ENCODE measurements at places on chromosomes 13 and 19.

GRCh38 chr19:5054551-5055456, 85.9 kb downstream of the KDM4B start:
- DNase-seq = no peak

- no peak for DNase-seq
Observed at GRCh38 chr19:29172302-29172701, 40.6 kb downstream of the UQCRFS1 start.

DNA sequence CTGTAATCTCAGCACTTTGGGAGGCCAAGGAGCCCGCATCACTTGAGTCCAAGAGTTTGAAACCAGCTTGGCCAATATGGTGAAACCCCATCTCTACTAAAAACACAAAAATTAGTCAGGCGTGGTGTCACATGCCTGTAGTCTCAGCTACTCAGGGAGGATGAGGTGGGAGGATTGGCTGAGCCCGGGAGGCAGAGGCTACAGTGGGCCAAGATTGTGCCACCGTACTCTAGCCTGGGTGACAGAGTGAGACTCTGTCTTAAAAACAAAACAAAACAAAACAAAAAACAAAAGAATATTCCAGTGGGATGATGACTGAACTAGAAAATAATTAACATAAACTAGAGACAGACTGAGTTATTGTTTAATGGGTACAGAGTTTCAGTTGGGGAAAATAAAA, 81.7 kb upstream of the ABCC4 start:
- DNase-seq = no peak

GRCh38 chr13:54210397-54211049, 1181.9 kb downstream of the OLFM4 start:
- DNase-seq = no peak

DNA sequence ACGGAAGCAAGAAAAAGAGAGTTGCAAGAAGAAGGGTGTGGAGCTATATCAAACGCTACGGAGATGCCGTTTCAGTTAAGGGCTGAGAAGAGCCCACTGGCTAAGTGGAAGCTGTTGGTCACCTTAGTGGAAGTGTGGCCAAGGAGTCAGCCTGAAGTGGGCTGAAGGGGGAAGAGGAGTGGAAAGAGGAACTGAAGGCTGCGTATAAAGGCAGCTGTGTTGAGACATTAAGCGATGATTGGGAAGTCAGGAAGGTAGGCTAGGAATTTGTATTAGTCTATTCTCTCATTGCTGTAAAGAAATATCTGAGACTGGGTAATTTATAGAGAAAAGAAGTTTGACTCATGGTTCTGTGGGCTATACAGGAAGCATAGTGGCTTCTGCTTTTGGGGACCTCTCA, 14.1 kb upstream of the FRY start:
- no peak for DNase-seq

- no peak for DNase-seq
Observed at GRCh38 chr19:55681131-55682092, 6.4 kb downstream of the EPN1 start.

DNA sequence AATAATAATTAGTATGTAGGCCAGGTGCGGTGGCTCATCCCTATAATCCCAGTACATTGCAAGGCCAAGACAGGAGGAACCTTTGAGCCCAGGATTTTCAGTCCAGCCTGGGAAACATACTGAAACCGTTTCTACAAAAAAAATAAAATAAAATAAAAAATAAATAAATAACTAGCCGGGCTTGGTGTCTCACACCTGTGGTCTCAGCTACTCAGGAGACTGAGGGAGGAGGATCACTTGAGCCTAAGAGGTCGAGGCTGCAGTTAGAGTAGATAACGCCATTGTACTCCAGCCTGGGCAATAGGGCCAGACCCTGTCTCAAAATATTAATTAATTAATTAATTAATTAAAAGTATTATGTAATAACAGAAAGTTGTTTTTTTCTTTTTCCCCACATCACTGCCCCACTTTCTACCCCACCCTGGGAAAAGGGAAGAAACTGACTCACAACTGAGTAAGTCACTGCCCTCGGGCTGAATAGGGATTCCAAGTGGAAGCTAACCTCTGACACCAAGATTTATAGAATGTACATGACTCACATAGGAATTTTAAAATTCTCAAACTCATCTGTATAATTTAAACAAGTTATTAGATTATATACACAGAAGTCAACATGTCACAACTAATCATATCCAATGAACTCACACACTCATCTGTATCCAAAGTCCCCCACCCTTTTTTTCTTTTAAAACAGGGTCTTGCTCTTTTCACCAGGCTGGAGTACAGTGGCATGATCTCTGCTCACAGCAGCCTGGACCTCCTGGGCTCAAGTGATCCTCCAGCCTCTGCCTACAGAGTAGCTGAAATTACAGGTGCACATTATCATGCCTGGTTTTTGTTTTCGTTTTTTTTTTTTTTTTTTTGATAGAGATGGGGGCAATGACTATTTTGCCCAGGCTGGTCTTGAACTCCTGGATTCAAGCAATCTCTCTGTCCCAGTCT, 12.5 kb downstream of the ZNF611 start:
- peak; percentile 39 for DNase-seq

GRCh38 chr19:12778017-12778904, 2.9 kb upstream of the HOOK2 start:
- peak; percentile 39 for DNase-seq

DNA sequence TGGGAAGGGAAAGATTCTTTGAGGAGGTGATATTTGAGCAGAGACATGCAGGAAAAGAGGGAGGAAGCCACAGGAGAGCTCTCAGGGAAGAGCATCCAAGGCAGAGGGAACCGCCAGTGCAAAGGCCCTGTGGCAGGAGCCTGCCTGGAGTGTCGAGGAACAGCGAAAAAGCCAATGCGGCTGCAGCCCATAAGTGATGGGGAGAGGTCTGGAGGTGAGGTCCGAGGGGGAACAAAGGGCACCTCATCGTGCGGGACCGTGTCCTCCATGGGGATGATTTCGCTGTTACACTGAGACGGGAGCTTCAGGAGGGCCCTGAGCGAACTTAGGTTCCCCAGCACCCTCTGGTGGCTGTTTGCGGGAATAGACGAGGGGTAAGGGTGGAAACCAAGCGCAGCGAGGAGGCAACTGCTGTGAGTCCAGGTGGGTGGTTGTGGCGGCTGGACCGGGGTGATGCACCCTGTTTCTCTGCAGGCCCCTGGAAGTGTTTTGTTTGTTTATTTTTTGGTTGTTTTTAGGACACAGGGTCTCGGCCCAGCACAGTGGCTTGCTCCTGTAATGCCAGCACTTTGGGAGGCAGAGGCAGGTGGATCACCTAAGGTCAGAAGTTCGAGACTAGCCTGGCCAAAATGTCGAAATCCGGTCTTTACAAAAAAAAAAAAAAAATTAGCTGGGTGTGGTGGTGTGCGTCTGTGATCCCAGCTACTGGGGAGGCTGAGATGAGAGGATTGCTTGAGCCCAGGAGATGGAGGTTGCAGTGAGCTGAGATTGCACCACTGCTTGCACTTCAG, 5.9 kb upstream of the EHD2 start:
- DNase-seq = no peak

DNA sequence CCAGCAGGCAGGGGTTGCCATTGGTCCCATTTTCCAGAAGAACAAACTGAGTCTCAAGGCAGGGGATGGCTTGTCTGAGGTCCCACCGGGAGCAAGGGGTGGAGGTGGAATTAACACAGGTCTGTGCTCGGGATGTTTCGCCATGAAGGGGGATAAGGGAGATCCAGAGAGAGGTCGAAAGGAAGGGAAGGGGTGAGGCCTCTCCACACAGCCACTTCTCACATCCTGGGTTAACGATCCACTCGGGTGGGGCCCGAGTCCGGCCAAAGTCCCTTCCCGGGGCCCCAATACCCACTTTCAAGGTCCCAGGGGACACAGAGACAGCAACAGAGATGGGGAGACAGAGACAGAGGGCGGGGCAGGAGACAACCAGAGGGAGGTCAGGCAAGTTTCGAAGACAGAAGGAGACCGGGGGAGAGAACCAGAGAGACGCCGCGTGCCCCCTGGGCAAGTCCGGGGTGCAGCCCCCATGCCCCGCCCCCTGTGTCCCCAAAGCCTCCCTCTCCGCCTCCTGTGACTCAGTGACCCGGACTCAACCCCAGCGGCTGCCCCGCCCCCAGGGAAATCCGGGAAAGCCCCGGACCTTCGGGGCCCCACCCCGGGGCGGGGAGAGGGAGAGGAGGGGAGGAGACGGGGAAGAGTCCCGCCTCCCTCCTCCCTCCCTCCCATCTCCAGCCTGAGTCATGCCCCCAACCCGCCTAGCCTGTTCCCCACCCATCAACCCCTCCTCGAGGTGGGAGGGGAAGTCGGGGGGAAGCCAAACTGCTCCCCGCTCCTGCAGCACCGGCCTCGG, 1.4 kb upstream of the BCL3 start:
- DNase-seq = peak; percentile 94

- no peak for DNase-seq
Observed at GRCh38 chr13:49995625-49996101, 1.2 kb upstream of the TRIM13 start.

- DNase-seq = no peak
Observed at GRCh38 chr19:29741226-29741625, 26.2 kb upstream of the C19orf12 start.

GRCh38 chr13:84649853-84650252, 767.6 kb upstream of the SLITRK1 start:
- DNase-seq = no peak

DNA sequence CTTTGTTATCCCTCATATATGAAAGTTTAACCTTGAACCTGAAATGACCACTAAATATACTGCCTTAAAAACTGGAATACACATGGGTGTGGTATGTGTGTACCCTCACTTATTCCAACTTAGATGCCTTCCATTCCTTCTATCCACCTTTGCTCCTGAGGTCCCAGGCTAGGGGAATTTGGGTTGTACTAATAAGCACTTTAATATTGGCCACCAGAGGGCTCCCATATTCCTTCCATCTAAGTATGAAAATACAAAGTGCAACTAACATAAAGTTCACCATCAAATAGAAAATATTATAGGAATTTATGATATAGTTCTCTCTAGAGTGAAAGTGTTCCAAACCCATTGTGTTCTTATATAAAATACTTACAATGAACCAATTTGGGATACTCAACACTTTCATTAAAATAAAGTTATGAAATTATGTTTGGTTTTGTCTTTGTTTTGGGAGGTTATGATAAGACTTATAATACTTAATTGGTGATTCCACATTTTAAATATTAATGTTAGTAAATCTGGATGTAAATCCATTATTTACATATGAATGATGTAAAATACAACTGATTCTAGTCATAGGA, 62.3 kb downstream of the ITGBL1 start:
- DNase-seq = no peak

GRCh38 chr13:99415851-99416331, 85.4 kb upstream of the TM9SF2 start:
- DNase-seq = no peak

GRCh38 chr13:48233889-48234488, 983 bp downstream of the ITM2B start:
- DNase-seq = no peak

DNA sequence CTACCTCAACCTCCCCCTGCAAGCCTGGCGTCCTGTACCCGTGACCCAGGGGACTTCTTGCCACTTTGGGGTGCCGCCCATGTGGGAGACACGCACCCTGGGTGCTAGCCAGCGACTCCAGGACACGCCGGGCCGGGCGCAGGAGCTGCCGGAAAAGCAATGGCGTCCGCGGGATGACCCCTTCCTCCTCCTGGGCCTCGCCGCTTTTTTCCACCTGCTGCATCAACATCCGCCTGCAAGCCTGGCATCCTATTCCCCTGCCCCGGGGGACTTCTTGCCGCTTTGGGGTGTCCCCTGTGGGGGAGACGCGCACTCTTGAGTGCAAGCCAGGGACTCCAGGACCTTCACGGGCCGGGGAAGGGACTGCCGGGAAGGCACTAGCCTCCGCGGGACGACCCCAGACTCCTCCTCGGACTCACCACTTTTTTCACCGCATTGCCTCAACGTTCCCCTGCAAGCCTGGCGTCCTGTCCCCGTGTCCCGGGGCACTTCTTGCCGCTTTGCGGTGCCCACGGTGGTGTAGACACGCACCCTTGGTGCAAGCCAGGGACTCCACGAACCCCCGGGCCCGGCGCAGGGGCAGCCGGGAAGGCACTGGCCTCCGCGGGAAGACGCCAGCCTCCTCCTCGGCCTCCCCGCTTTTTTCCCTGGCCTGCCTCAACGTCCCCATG, 237.8 kb downstream of the TUBA3C start:
- DNase-seq = no peak

- no peak for DNase-seq
Observed at GRCh38 chr13:72072261-72072660, 205.3 kb upstream of the DACH1 start.

DNA sequence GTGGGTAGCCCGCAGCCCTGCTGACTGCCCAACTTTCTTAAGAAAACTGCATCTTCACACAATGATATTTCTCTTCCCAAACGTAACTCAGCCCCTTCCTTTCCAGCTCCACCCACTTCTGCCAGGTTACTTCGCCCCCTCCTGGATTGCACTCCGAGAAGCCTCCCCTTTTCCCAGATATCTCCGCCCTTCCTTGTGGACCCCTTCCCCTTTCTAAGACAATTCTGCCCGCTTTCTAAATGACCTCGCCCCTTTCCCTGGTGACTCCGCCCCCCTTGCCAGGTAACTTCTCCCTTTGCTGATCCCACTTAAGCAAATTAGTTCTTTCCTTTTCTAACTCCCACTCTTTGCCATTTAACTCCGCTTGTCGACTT, 2.6 kb downstream of the VSIG10L start:
- no peak for DNase-seq

- DNase-seq = no peak
Observed at GRCh38 chr19:24062190-24062589, 24.8 kb upstream of the ZNF254 start.

GRCh38 chr13:27022571-27023311, 148.9 kb downstream of the USP12 start:
- DNase-seq = peak; percentile 66

GRCh38 chr13:33509642-33510229, 224.2 kb upstream of the STARD13 start:
- DNase-seq = no peak

DNA sequence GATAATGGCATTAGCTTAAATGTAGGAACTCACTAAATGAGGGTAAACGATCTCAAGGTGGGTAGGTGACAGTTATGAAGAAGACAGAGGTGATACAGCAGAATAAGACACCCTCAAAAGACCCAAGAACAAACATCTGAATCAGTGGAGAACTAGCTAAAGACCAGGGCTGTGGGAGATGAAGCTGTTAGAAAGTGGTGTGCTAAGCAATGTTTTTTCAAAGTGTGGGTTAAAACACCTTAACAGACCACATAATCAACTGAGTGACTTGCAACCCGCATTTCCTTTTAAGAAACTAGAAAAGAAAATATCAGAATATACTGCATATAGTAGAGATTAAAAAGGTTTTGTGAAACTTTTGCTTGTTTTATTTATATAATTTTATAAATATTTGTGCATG, 70.0 kb downstream of the ZDHHC20 start:
- no peak for DNase-seq

- DNase-seq = no peak
Observed at GRCh38 chr13:41492432-41493260, 35.3 kb downstream of the RGCC start.
